B cell (primary cell): ENCODE measurements at places on chromosomes 3 and 15. TPM values are rescaled to one million over a fixed set of nuclear protein-coding genes. Genes with fewer than 3 reads are reported as not detected.

PRKCD gene
- total RNA-seq, result 42.7 and 46.7 TPM in 2 replicates

LRRN1 gene
- total RNA-seq, result 1.6 and 2.5 TPM in 2 replicates

INTS14 gene
- 37.8 and 39.0 TPM in 2 replicates for total RNA-seq

SPSB4 gene
- total RNA-seq, result not detected in 2 replicates

GPR149 gene
- total RNA-seq, result not detected in 2 replicates

CCR3 gene
- not detected in 2 replicates for total RNA-seq

DZIP1L gene
- total RNA-seq, result not detected in 2 replicates

CP gene
- not detected in 2 replicates for total RNA-seq

ZNF501 gene
- total RNA-seq, result 6.1 and 7.2 TPM in 2 replicates

- H3K4me3 ChIP-seq, result no peak overlapping the region
- no peak for DNase-seq
- no peaks in the 10 kb centered on the region for H3K4me1 ChIP-seq
- no peaks in the 10 kb centered on the region for H3K27me3 ChIP-seq
- H3K27ac ChIP-seq, result no peak overlapping the region
Observed at GRCh38 chr3:8550611-8551010, 49.0 kb downstream of the LMCD1 start.

GRCh38 chr3:195906865-195907683, 1.3 kb downstream of the TNK2 start:
- H3K36me3 ChIP-seq, result no peaks in the 10 kb centered on the region
- peak; percentile 92 for DNase-seq
- peaks cover 62% of the 10 kb centered on the region for H3K4me1 ChIP-seq
- H3K4me3 ChIP-seq, result peak overlapping the region; percentile 48
- no peaks in the 10 kb centered on the region for H3K27me3 ChIP-seq

GRCh38 chr3:180417241-180417640, 184.7 kb upstream of the TTC14 start:
- H3K36me3 ChIP-seq, result no peaks in the 10 kb centered on the region
- H3K27me3 ChIP-seq, result no peaks in the 10 kb centered on the region
- H3K4me3 ChIP-seq, result no peak overlapping the region
- H3K4me1 ChIP-seq, result no peaks in the 10 kb centered on the region

DNA sequence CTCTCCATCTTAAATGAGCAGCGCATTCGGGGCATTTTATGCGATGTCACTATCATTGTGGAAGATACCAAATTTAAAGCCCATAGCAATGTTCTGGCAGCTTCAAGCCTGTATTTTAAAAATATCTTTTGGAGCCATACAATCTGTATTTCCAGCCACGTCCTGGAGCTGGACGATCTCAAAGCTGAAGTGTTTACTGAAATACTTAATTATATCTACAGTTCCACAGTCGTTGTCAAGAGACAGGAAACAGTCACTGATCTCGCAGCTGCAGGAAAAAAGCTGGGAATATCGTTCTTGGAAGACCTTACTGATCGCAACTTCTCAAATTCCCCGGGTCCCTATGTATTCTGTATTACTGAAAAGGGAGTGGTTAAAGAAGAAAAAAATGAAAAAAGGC, 44.4 kb upstream of the RASA2 start:
- no peaks in the 10 kb centered on the region for H3K27me3 ChIP-seq
- peaks cover 10% of the 10 kb centered on the region for H3K4me1 ChIP-seq
- H3K4me3 ChIP-seq, result no peak overlapping the region
- H3K27ac ChIP-seq, result no peak overlapping the region
- H3K36me3 ChIP-seq, result no peaks in the 10 kb centered on the region

DNA sequence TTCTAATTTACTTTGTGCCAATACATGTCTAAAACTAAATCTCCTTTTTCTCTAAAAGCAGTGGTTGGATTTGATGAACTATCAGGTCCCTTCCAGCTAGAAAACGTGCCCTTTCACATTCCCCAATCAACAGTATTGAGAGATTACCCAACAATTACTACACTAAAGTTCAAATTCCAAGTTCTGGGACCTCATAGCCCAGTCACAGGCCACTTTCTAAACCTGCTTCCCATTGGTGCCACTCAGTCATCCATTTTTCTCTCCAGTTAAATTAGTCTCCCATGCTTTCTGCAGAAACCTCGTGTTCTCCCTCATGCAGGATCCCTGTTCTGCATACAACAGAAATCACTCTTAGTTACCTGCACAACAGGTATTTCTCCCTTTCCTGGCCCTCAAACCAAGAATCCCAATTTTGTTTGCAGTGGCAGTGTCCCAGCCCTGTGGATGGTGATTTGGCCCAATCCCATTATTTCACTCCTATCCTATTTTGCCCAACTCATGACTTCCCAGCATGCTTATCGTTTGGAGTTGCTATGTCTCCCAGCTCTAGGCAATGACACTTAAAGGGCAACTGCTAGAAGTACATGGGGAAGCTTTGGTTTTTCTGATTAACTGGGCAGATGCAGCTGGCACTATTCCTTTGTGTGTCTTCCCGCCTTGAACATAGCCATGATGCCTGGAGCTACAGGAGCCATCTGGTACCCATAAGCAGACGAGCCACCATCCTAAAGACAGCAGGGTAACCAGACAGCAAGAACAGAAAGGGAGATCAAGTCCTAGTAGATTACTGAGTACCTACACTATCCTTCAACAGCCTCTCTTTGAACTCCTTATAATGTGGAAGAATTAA, 224.2 kb downstream of the MINAR1 start:
- DNase-seq, result no peak
- H3K27ac ChIP-seq, result no peak overlapping the region
- H3K36me3 ChIP-seq, result no peaks in the 10 kb centered on the region
- no peaks in the 10 kb centered on the region for H3K4me1 ChIP-seq
- no peak overlapping the region for H3K4me3 ChIP-seq

DNA sequence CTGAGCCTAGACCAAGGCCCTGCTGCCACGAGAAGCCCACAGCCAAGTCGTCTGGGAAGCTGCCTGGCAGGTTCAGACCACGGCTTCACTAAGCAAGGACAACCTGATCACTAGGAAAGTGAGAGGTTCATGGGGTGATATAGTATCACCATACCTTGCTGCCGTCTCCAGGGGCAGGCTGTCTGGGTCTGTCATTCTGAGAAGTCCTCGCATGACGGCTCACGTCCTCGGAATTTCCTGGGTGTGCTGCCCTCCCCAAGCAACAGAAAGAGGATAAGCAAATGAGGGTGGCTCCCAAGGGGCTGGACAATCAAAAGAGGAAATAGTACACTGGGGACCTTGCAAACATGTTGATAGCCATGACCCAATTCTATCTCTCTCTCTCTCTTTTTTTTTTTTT, 207.4 kb upstream of the IGF1R start:
- DNase-seq, result peak; percentile 14
- H3K27me3 ChIP-seq, result no peaks in the 10 kb centered on the region
- no peaks in the 10 kb centered on the region for H3K36me3 ChIP-seq
- no peak overlapping the region for H3K4me3 ChIP-seq
- H3K27ac ChIP-seq, result no peak overlapping the region

DNA sequence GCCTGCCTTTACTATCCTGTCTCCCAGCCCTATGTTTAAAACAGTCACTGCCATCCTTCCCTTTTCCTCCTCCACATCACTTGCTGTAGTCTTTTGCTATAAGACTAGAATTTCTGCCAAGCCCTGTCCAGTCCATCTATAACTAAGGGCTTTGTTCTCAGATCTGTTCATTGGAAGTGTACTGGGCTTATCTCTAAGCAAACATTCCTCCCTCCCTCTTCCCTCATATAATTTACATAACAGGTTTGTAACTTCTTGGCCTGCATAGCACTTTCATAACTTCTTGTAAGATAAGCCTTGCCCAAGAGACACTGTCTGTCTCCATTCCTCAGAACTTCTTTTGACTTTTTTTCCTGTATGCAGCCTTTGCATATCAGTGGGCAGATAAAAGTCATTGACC, 16.7 kb downstream of the TPRG1 start:
- no peak overlapping the region for H3K4me3 ChIP-seq
- no peaks in the 10 kb centered on the region for H3K36me3 ChIP-seq
- H3K27me3 ChIP-seq, result no peaks in the 10 kb centered on the region
- no peak for DNase-seq
- no peak overlapping the region for H3K27ac ChIP-seq

- peak; percentile 89 for DNase-seq
- H3K4me3 ChIP-seq, result peak overlapping the region; percentile 48
- no peaks in the 10 kb centered on the region for H3K36me3 ChIP-seq
- peak overlapping the region; percentile 70 for H3K27ac ChIP-seq
- no peaks in the 10 kb centered on the region for H3K27me3 ChIP-seq
Observed at GRCh38 chr15:59399465-59400102, 26.9 kb upstream of the MYO1E start.

DNA sequence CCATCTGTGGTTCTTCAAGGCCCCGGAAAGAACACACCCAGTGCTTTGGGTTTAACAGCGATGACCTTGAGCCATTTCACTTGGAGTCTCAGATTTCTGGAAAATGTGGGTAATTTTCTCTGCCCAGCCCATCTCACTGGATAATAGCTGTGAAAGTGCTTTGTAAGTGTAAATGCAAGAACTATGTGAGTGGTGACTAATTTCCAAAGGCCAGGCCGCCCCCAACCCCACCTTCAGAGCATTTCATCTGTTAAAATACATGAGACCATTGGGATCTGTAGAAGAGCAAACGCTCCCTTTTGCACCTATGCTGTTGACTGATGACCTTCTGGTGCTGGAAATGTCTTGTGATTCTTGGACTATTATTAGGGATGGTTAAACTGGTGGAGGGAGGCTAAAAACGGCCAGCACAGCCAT, 196.8 kb upstream of the LPP start:
- H3K27me3 ChIP-seq, result no peaks in the 10 kb centered on the region
- no peak overlapping the region for H3K4me3 ChIP-seq
- H3K36me3 ChIP-seq, result no peaks in the 10 kb centered on the region
- peaks cover 16% of the 10 kb centered on the region for H3K4me1 ChIP-seq

GRCh38 chr3:99952306-99952705, 134.6 kb downstream of the CMSS1 start:
- DNase-seq, result no peak
- H3K27ac ChIP-seq, result no peak overlapping the region
- H3K36me3 ChIP-seq, result no peaks in the 10 kb centered on the region
- H3K4me1 ChIP-seq, result no peaks in the 10 kb centered on the region
- H3K4me3 ChIP-seq, result no peak overlapping the region

GRCh38 chr3:139202226-139202958, 141.4 kb upstream of the MRPS22 start:
- DNase-seq, result no peak
- no peaks in the 10 kb centered on the region for H3K36me3 ChIP-seq
- no peaks in the 10 kb centered on the region for H3K27me3 ChIP-seq

DNA sequence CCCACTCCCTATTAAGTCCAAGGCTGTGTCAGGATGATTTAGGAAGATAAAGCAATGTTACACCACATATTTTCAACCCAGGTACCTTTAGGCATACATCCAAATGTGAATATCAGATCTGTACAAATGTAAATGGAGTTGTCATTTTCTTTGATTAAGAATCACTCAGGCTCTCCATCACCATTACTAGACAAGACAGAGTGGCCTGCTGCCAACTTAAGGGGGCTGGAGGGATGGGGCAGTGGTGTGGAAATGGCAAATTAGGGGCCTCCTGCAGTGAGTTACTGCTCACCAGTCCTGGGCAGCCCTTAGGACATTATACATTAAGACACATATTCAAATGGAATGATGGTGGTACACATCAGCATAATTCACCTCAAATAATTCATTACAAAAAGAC, 211.0 kb downstream of the TNIK start:
- H3K4me1 ChIP-seq, result peaks cover 4% of the 10 kb centered on the region
- H3K27me3 ChIP-seq, result no peaks in the 10 kb centered on the region
- no peak for DNase-seq

DNA sequence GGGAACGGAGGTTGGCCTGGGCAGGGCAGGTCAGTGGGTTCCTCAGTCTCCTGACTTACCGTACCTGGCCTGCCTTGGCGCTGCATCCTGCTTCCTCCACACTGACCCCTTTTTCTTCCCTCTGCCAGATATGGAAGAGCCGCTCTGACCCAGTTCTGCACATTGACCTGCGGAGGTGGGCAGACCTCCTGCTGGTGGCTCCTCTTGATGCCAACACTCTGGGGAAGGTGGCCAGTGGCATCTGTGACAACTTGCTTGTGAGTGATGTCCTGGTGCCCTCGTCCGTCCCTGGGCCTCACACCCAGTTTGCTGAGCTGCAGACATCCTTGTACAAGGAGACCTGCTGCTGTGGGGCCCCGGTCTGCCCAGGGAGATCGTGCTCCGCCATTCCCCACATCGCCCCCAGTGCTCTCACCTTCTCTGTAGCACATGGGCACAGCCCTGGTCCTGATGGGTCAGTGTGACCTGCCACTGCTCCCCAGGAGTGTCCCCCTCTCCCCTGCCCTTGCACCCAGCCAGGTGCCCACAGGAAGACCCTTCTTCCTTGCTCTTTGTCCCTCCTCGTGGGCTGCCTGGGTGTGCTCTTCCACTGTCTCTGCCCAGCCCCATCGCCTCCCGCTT, 21.0 kb downstream of the PPCDC start:
- no peak for DNase-seq
- H3K4me3 ChIP-seq, result no peak overlapping the region
- peaks cover 63% of the 10 kb centered on the region for H3K4me1 ChIP-seq
- no peaks in the 10 kb centered on the region for H3K27me3 ChIP-seq
- H3K27ac ChIP-seq, result no peak overlapping the region

GRCh38 chr3:179603831-179604230, 607 bp downstream of the MRPL47 start:
- no peaks in the 10 kb centered on the region for H3K27me3 ChIP-seq
- peaks cover 37% of the 10 kb centered on the region for H3K4me1 ChIP-seq
- H3K36me3 ChIP-seq, result peaks cover 4% of the 10 kb centered on the region

DNA sequence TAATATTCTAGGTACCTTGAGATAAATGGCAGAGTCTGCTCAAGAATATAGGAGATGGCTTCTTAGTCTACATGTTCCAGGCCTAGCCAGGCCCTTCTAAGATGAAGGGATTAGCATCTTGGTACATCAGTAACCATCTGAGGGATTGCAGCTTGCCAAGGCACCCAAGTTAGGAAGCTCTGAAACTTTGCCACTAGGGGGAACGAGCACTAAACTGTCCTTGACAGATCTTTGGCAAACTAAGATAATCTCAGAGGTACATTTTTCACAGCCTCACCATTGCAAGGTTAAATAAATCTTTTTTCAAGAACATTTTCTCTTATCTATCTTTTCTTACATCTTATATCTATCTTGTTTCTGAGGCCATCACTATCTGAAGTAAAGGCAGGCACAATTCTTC, 351.2 kb downstream of the RAP2B start:
- no peaks in the 10 kb centered on the region for H3K36me3 ChIP-seq
- DNase-seq, result no peak
- no peaks in the 10 kb centered on the region for H3K4me1 ChIP-seq
- no peak overlapping the region for H3K4me3 ChIP-seq
- no peaks in the 10 kb centered on the region for H3K27me3 ChIP-seq

DNA sequence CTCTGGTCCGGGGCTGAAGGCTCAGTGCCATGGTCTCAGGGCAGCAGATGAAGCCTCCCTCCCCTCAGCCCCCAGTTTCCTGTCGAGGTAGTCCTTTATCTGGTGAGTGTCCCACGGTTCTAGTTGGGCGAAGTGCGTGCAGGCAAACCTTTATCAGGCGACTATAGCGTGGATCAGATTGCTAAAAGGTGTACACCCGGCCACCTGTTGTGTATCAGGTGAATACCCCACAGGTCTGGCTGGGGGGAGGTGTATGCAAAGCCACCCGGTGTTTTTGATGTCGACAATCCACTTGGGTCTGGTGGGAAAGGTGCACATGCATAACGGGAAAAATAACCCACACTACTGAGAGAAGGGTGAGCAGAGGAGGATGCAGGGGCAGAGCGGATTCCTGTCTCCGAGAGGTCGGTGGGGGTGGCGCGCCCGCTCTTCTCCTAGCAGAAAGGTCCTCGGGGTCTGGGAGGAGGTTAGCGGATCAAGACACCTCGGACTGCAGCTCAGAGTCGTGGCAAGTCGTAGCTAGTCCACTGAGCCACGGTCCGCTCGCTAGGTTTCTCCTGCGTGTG, 507 bp downstream of the SLC12A6 start:
- peak overlapping the region; percentile 98 for H3K4me3 ChIP-seq
- peaks cover 26% of the 10 kb centered on the region for H3K36me3 ChIP-seq
- peak; percentile 62 for DNase-seq
- H3K4me1 ChIP-seq, result peaks cover 38% of the 10 kb centered on the region
